ENCODE measurements at places on chromosomes 2 and 18.

DNA sequence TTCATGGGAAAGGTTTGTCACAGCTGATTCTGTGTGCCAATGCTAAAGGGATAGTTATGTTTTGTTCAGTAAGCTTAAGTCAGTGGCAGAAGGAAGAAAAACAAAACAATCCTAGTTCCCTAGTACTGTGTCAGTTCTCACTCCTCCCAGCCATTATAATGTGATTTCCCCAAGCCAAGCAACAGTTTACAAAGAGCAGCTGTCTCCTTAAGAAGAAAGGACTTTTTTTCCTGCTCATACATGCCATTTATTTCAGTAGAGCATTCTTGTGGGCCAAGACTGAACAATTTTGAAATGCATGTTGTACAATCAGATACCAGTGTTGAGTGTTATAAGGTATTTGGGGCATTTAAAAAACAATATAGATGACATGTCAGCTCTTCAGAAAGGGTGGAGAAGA, 52.1 kb downstream of the NEMP2 start:
- DNase-seq: no peak

DNA sequence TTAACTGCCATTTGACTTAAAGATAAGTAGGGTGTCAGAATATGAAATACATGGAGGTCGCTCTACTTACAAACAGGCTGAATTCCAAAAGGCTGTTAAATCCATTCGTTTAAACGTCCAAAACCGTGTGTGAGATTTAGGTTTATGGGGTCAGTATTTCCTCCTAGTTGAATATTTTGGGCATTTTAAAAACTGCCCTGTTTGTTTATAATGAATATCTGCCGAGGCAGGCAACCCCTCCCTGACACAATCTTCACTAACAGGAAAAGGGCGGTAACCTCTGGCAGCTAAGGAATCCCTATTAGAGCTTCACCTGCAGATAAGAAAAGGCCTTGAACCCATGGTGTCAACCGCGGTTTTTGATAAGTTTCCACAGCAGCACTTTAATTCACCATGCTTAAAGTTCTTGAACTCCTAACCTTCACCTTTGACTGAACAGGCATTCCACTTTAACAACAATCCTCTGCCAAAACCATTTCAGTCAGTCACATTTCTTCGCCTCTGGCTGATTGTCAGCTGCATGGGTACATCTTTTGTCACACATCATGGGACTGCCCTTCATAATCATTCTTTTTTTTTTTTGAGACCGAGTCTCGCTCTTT, 17.8 kb downstream of the TRAK2 start:
- no peak for DNase-seq

GRCh38 chr18:5513947-5514346, 29.9 kb downstream of the EPB41L3 start:
- no peak for DNase-seq

DNA sequence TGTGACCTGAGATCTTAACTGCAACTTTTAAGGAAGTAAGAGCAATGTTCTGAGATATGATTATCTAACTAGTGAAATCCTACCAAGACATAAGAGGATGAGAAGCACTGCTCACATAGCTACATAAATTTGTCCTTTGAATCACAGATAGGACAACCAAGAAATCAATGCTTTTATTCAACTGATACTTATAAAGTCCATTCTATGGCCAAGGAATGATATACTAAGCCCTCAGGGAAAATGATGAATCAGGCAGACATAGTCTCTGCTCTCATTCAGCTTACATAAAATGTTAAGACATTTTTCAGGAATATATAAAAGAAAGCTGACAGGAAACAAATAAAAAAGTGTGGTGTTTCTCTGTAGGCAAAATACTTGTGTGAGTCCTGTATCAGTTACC, 39.1 kb downstream of the PGAP1 start:
- no peak for DNase-seq

DNA sequence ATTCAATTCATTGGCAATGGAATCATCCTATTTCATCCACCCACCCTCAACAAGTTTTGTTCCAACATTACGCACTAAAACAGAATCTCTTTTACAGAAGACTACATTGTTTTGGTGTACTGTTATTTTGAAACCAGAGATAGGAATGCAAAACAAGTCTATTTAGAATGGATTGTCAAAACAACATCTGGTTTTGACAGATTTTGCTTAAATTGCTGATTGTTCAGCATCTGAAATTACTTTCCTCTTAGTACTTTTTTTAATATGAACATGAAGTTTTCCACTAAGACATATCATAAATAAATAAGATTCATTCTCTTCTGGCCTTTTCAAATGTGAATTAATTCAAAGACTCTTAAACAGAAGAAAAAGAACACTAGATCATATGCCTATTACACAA, 323.9 kb upstream of the TFPI start:
- no peak for DNase-seq

GRCh38 chr18:12749121-12749520, 46.3 kb downstream of the PSMG2 start:
- DNase-seq: no peak

- DNase-seq: no peak
Measured at GRCh38 chr2:8976442-8977259, 26.8 kb downstream of the MBOAT2 start.

DNA sequence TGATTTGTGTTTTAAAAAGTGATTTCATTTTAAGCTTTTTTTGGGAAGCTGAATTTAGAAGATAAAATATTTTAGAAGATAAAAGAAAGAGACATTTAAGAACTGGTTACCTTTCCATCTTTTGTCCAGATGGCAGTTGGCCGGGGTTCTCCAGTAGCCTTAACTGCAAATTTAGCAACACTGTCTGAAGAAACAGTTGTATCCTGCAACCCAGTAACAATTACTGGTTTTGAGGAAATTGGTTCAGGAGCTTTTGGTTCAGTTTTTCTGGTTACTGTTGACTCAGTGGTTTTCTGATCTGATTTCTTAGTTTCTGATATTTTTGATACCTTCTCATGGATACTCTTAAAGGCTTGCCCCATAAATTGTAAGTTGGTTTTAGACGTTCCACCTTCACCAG, 49.9 kb downstream of the PLEKHA3 start:
- no peak for DNase-seq

All from stimulated activated CD8-positive, alpha-beta memory T cell treated with anti-CD3 and anti-CD28 coated beads, Interleukin-15, amount 100 ng/mL, for 4 hours (primary cell).